NCI-H510A treated with DMSO at 0.1 percent for 48 hours (cell line): ENCODE measurements at places on chromosomes 7 and 10.

DNA sequence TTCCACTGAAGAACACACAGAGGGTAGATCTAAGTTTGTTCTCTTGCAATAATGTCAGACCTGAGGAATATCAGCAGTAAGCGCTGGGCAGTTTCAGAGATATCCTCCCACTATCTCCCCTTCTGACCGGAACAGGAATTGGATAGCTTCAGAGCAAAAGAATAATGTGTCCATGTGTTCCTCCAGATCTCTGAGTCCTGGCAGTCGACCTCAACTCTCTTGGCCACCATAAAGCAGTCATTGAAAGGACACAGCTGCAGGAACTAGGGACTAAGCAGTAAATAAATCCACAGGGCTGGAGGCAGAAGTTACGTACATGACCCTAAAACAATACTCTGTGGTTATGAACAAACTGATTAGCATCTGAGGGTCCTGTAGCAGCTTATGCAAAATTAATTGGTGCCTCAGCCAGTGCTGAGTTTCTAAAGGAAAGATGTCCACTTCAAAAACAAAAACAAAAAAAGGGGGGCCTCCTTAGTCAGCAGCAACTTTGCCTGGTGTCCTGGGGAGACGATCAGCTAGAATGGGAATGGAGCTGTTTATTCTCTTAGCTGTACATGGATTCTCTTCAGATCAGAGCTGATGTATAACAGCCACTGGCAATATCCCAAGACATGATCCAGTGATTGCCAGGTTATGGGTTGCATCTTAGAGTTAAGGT is 6.4 kb upstream of the PRTFDC1 start:
- DNase-seq = no peak

GRCh38 chr7:11485636-11486035 is 346.4 kb downstream of the THSD7A start:
- DNase-seq = no peak

DNA sequence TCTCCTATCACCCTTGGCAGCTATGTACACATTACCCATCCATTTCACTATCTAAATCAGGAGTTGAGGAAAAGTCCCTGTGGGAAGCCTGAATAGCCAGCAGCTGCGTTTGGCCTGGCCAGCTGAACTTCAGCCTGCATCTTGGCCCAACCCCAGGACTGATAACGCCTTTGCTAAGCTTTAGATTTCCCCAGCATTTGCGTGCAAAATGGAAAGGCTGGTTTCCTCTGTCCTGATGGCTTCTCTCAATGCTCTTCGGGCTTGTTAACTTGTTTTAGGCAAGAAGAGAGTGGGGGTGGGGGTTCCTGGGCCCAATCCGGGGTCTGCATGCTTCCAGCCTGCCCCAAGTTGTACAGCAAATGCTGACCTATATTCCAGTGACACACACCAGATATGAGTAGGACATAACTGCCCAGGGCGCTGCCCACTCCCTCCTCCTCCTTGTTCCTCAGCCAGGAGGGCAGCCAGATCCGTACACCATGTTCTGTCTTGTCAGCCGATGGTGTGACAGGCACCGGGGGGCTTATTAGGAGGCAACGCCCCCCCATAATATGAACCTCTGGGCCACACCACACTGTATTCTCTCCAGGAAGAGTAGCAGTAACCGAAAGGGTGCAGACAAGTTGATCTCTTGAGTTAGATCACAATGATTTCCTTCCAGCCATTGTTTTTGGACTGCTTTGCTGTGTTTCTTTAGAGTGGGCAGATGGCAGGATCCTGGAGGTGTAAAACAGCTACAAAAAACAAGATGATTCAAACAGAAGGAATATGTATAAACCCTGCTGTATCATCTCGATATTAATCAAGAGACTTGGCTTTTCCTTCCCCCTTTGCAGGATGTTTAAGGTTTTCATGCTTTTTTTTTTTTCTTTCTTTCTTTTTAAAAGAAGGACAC is 339.0 kb downstream of the RNLS start:
- DNase-seq = no peak

- DNase-seq = no peak
Measured at GRCh38 chr7:81846398-81846797, 76.6 kb upstream of the HGF start.

DNA sequence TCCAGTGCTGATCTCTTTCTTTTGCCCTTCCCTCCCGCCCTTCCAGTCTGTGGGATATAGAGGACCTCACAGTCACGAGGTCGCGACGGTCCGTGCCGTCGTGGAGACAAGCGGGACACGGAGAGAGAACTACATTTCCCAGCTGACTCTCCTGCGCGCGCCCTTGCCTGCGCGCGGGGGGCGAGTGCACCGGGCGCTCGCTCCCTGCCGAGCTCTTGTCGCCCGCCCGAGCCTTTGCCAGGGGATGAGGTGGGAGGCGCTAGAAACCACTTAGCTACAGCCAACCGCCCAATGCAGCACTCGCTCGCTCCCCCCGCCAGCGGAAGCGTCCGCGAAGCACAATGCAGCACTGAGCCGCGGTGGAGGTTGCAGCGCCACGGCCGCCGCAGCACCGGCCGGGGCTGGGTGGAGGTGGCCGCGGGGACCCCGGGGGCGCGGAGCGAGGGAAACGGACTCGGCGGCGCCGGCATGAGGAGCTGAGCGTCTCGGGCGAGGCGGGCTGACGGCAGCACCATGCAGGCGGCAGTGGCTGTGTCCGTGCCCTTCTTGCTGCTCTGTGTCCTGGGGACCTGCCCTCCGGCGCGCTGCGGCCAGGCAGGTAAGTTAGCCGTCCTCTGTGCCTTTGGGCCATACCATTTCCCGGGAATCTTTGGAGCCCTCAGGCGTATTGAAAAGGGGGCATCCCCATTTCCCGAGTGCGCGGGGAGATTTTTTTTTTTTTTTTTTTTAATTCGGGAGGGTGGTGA is at the start of gene ADAM22:
Gene ADAM22 (plus strand): TSS at position 299 of the 746 bp plus-strand sequence. CDS start 215 bp downstream, at position 514.
- DNase-seq = peak; percentile 79

DNA sequence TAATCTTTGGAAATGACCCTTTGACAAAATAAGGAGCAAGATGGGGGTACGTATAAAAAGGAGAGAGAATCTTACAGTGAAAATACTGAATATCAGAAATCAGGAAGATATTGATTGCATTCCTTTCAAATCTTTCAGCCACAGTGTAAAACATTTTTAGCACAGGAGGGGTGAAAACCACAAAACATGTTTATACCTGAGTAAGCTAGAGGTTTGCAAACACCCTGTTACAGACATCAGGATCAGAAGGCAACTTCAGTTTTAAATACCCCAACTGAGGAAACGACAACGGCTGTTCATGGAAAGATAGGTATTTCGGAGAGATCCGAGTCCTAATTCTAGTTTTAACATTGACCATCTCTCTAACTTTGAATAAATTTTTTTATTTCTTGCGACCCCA is 69.1 kb upstream of the ITGB1 start:
- no peak for DNase-seq

- DNase-seq = no peak
Measured at GRCh38 chr7:142522735-142523134, 226.5 kb upstream of the PRSS1 start.

DNA sequence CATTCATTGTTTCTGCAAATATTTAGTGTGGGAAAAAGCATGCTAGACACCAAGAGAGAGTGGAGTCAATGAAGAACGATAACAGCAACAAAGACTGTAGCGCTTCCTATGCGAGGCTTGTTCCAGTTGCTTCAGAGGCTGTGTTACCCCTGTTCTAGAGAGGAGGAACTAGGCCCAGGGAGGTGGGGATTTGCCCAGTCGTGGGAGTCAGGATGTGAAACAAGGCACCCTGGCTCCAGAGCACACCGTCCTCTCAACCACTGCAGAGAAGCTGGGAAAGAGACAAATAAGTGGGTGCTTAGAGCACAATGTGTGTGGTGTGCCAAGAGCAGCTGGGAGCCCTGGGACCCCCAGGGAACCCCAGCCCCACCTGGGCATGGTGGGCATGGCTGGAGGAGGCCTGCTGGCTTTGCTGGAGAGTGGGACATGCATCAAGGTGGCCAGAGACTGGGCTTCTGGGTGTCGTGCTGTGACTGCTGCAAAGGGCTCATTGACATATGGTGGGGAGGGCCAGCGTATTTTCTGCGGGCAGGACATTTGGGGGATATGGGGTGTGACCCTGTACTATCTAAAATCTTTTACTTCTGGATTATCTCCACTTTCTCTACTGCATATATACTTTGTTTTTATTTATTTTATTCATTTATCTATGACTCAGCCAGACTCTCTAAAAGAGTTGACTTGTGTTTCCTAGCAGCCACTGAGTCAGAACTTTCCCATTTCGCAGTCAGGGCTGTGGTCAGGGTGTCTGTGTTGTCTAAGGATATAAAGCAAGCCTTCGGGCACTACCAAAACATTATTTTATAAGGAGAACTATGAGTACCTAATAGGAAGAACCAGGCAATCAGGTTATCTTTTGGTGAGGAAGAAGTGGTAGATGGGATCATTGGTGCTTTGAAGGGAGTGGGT is 95.4 kb downstream of the TCF7L2 start:
- no peak for DNase-seq

GRCh38 chr10:44978570-44979280 is at the start of gene DEPP1:
Gene DEPP1 (minus strand): TSS chr10:44978809. CDS start chr10:44978030, 779 bp downstream.
- peak; percentile 77 for DNase-seq

- DNase-seq = no peak
Measured at GRCh38 chr7:107115762-107116540, 52.9 kb upstream of the HBP1 start.

DNA sequence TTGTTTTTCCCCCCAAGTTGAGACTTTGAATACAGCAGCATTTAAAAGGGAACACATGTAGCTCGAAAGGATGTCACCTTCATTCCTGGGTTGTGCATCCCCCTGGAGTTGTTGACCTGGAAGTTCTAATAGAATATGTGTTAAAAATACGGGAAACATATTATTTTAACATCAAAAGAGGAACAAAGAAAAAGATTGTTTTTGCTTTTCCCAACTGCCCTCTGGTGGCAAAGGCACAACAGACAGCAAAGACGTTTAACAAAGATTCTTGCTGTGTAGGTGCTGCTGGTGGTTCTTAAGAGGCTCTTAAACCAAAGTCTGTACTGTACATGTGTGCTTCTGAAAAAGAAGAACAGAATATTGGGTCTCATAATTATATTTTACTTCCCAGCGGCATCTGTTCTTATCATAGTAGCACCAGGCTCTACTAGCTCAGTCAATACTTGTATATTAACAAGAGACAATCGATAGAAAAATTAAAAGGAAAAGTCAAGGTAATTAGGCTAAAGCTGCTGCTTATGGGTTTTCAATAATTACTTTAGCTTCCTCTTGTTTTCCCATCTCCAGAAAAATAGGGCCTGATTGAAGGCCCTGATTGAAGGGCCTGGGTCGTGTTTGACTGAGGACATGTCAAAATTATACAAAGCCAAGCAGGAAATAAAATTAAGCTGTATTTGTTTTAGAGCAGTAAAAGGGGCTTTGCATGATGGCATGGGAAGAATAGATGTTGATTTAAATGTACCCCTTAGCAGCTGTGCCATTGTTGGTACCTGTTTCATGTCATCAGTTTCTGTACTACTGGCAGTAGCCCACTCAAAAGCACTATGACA is 384.2 kb upstream of the LRGUK start:
- DNase-seq = no peak
